ENCODE measurements at places on chromosomes 2 and 18.

GRCh38 chr2:203909261-203909967, 27.1 kb upstream of the ICOS start:
- peak; percentile 47 for DNase-seq

DNA sequence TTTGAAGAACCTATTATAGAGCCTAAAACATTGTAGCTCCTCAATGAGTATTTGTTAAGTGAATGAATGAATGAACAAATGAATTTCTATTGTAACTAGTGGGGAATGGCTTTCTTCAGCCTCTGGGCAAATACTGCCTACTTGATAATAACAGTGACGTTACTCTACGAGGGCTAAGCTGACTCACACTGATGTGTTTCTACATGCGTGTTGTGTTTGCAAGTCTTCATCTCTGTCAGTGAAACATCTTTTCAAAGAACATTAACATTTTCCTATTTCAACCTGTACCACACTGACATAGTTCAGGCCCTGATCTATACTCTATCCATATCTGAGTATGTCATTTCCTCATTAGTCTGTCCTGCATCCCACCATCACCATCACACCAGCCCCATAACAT, 319.9 kb upstream of the ACVR2A start:
- DNase-seq: no peak

- DNase-seq: no peak
Observed at GRCh38 chr2:233639860-233640259, 3.6 kb downstream of the UGT1A10 start.

GRCh38 chr2:46461709-46462171, 17.6 kb upstream of the TMEM247 start:
- DNase-seq: peak; percentile 43

DNA sequence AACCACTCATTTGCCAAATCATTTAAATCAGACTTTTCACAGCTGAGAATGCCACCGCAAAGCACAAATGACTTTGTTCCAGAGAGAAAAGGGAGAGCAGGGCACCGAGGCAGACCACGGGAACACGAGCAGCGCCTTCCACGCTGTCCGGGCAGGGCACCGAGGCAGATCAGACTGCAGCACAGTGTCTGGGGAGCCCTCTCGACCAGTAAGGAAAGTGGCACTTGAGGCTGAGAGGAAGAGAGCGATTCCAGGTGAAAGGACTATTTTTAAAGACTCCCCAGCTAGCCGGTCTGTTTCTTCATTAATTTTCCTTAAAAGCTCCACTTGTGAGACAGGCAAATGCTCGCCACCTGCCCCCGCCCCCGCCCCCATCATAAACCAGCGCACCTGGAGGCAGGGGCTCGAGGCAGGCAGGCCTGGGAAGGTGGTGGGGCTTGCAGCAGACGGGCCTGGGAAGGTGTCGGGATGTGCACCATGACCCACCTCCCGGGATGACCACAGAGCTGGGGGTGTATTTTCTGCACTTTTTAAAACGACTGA, 80.9 kb upstream of the CTDP1 start:
- no peak for DNase-seq

DNA sequence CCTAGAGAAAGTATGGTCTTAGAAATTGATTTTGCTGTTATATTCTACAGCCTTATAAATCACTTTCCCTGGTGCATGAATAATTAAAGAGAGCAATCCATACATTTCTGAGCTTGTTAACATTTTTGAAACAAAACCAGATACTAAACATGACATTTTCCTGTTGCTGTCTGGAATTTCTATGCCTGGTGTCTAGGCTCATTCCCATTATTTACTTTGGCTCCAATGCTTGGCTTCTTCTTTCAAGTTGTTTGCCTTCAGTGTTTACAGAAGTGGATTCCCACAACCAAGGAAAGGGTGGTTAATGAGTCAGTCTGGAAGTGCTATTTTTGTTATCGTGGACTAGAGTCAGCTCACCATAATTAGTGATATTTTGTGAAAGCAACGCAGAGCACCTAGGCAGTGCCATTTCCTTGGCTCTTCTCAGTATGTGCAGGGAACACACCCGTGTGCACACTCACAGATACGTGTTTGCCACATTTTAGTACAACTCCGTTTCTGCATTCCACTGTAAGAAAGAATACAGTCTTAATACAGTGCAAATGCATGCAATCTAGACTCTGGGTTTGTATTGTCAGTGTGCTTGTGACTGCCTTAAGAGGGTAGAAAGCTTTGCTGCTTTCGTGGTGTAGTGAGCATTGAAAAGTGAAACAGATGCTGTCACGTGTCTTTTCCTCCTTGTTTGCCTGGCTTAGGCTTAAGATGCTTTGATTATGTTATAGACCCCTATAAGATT, 185.0 kb upstream of the RASGRP3 start:
- DNase-seq: no peak

DNA sequence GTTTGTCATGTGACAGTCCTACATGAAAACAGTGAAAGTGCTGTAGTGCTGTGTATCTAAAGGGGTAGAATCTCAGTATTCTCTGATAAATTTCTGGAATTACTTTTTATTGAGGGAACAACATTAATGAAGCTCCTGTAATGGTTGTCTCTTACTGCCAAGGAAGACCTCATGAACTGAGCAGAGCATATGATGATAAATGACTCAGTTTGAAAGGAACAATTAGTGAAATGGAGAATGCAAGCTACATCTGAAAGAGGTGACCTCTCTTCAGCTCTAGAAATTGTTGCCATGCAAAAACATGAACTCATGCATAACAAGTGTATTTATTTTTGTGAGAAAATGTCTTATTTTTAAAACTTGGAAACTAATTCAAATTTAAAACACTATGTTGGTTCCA, 93.6 kb downstream of the SCN9A start:
- DNase-seq: no peak

GRCh38 chr2:8572712-8573233, 109.1 kb upstream of the ID2 start:
- DNase-seq: no peak

GRCh38 chr2:127670055-127670956, 5.0 kb downstream of the LIMS2 start:
- DNase-seq: no peak

GRCh38 chr2:88760819-88761598, 69.5 kb downstream of the RPIA start:
- DNase-seq: no peak

- DNase-seq: no peak
Observed at GRCh38 chr2:119011162-119011909, 69.3 kb downstream of the MARCO start.

DNA sequence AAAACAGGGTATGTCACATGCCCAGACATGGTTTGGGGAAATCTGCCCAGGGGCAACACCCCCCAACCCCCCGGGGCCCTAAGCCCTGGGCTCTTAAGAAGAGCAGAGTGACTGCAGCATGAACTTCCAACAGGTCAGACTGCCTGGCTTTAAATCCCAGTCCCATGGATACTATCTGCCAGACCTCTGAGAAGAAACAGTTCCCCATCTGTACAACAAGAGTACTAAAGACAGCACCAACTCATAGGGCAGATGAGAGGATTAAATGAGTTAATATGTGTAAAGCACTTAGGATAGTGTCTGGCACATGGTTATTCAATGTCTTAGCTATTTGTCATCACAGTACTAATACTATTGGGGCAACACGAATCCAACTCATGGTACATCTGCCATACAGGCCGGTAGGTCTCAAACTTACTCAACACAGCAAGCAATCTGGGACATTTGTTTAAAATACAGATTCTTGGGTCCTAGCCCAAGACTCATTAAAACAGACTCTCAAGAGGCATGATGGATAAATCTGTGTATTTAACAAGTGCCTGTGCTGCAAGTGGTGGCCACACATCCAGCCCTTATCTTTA, 23.4 kb downstream of the CDH2 start:
- DNase-seq: no peak

GRCh38 chr2:193583638-193584400, 1389.1 kb upstream of the TMEFF2 start:
- no peak for DNase-seq

GRCh38 chr18:54774423-54774822, 53.9 kb upstream of the RAB27B start:
- no peak for DNase-seq

GRCh38 chr2:26344581-26345282, 1.2 kb upstream of the SELENOI start:
- DNase-seq: no peak

DNA sequence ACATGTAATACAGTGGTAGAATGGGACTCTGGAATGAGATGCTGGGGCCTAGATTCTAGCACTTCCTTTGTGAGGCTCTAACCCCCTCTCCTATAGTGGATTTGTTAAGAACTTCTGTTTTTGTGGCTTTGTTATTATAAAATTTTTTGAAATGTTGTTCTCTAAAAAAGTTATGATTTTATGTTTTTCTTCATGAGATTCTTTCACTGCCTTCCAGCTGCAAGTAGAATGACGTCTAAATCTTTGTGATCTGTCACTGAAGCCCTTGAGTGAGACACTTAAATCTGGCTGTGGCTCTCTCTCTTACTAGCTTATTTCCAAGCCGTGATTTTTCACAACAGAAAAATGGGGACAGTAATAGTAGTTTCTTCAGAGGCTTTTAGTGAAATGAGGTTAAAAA, 1.6 kb downstream of the CASP8 start:
- no peak for DNase-seq

GRCh38 chr2:133062931-133063665, 393.1 kb upstream of the LYPD1 start:
- no peak for DNase-seq

DNA sequence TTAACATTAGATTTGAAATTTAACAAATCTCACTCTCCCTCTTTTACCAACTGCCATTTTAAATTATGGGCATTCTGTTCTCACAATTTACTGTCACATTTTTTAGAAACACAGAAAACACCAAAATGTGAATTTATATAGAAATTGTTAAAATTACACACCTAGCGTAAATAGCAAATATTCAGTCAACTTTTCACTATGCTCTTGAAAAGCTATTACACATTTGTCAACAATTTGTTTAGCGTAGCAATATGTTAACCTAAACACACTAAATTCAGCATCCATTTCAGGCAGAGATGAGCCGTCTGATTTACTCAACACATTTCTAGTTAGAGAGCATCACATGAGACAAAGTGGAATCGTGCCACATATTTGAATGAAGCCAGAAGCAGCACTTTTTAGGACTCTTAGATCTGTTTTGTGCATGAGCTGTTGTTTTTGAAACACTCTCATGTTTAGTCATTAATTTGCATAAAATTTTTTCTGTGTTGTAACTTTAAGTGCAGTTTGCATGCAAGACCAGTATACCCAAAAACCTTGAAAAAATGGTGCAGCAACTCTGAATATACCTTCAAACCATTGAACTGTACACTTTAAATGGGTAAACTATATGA, 8.2 kb downstream of the TTC32 start:
- DNase-seq: no peak

DNA sequence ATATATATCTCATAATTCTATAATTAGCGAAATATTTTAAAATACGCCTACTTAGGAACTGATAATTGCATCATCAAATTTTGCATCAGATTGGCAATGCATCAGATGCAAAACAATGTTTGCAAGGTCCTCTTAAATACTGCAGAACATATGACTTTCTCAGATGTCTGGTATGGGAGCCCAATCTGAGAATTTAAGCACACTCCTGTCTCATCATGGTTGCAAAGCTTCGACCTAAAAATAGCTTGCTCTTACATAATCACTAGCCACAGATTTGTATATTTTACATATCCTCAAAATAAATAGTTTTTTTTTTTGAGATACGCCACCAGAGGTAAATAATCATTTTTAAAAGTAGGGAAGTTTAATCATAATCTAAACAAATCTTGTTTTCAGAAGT, 123.2 kb downstream of the CABYR start:
- no peak for DNase-seq

DNA sequence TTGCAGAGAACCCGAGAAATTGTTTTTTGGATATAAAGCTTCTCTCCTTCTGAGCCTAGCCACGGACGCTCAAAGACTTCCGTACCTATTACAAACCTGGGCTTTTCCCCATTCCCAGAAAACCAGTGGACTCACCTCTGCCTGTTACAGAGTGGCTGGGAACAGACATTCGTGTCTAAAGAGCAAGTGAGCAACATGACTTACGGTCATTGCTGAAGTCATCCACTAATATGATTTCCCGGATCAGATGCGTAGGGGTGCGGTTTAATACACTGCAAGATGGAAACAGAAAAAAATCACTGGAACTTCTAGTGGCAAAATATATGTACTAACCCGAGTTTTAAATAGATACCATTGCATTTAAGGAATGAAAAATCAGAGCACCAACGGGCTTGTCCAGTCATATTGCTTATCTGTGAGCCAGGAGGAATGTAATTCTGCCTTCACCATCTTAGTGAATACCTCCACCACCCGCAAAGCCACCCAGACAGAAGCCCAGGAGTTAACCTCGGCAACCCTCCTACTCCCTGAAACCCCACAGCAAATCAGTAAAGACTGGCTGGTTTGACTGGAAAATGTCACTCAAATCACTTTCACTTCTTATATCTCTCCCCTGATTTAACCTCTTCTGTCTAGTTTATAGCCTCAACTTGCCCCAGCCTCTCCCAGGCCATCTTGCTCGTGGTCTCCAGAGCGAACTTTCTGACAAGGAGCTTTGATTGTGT, 151.1 kb upstream of the CAPN13 start:
- no peak for DNase-seq

DNA sequence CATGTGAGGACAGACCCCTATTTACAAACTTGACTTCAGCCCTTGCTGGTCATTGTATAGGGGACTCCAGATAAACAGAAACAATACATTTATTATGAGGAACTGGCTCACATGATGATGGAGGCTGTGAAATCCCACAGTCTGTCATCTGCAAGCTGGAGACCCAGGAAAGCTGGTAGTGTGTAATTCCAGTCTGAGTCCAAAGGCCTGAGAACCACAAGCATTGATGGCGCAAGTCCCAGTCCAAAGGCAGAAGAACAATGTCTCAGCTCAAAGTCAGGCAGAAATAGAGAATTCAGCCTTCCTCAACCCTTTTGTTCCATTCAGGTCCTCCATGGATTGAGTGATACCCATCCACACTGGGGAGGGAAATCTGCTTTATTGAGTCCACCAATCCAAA, 28.1 kb upstream of the SPP2 start:
- no peak for DNase-seq

DNA sequence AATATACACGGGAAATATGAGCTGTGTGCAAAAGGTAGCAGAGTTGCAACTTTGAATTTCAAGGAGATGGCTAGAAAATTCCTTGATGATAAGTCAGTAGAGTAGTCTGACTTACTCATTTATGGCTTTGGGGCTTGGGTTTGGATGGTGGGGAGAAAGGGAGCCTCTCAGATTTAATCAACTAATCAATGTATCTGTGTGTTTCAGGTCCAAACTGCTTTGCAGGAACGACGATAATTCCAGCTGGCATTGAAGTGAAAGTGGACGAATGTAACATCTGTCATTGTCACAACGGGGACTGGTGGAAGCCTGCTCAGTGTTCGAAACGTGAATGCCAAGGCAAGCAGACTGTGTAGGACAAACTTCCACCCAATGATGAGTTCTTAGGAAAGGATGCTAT, 164.6 kb downstream of the VWC2L start:
- peak; percentile 31 for DNase-seq

DNA sequence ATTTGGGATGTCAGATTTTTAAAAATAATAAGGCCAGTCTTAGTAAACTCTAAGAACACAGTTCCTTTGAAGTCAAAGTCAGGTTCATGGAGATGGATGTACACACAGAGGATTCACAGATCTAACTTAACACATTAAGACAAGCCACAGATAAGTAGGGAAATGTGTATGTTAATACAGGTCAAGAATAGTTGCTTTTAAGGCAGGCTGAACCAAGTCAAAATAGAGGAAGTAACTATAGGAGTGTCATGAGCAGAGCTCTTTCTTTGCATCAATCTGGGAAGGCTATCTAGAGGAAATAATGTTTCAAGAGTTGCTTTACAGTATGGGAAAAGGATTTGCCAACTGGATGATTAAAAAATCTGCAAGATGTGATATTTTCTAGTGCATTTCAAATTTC, 128.0 kb upstream of the FBXO11 start:
- no peak for DNase-seq
